ENCODE measurements at places on chromosomes 6 and 20.
A peak's percentile ranks its signal among the peaks of the same experiment; 100 is the strongest.

DNA sequence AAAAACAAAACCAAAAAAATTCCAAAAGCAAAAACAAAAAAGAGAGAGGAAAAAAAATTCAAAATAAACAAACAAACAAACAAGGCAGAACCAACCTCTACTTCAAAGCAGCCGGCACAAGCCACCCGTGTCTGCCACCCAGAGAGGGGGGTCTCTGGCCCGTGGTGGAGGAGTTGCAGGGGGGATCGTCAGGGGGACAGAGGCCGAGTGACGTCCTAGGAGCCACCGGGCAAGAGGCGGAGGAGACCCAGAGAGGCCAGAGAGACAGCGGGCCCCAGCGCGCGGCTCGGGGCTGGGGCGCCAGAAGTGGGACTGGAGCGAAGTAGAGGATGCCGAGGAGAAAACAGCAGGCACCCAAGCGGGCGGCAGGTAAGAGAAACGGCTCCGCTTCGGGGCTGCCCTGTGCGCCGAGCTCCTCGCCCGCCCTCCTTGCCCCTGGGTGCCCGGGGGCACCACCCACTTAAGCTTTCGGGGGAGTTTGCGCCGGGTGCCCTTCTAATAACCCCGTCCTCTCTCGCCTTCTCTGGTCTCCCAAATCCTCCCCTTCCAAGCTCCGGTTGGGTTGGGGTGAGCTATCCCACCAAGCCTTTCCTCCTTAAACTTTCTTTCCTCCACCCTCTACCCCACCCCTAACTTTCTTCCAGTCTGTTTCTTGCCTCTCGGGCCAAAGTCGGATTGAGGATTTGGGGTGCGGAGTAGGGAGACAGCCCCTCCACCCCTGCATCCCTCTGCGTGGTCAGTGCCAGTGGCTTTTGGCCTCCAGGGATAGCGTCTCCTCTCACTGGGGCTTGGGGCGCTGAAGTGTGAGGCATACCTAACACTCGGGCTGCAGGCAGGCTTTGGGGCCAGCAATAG lies 1.0 kb downstream of the TSHZ2 start:
- DNase-seq = no peak

GRCh38 chr20:62133864-62134263 lies 9.3 kb downstream of the PSMA7 start:
- DNase-seq = no peak

DNA sequence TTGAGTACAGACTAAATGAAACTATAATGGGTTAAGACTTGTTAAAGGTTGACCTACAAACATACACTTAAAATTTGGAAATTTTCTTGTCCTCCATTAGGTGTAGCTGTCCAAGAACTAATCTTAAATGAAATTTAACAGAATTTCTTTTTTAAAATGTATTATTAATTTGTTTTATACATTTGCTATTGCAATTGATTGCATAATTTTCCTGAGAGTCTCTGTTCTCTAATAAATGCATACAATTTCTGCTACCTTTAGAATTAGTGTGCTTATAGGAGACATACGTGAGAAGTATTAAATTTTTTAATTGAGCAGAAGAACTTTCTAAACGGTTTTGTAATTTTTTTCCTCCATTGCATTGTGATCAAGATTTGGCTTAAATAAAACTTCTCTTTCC lies 1.5 kb downstream of the FAM135A start:
- no peak for DNase-seq

DNA sequence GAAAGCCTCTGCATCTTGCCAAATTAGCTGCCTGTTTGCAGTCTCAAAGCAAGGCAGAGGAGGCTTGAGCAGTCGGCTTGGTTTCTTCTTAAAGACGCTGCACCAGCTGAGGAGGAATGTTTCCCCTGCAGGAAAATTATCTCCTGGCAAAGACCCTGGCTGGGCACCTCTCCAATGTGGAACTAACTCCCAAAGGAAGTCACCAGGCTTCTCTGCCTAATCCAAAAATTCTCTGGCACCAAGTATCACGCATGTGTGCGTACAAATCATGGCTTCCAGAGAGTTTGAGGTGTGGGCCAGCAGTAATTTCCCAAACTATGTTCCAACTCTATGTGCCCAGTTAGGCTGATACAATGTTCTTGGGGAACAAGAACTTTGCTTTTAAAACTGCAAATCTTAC lies 176.2 kb downstream of the KIF16B start:
- peak; percentile 18 for DNase-seq

DNA sequence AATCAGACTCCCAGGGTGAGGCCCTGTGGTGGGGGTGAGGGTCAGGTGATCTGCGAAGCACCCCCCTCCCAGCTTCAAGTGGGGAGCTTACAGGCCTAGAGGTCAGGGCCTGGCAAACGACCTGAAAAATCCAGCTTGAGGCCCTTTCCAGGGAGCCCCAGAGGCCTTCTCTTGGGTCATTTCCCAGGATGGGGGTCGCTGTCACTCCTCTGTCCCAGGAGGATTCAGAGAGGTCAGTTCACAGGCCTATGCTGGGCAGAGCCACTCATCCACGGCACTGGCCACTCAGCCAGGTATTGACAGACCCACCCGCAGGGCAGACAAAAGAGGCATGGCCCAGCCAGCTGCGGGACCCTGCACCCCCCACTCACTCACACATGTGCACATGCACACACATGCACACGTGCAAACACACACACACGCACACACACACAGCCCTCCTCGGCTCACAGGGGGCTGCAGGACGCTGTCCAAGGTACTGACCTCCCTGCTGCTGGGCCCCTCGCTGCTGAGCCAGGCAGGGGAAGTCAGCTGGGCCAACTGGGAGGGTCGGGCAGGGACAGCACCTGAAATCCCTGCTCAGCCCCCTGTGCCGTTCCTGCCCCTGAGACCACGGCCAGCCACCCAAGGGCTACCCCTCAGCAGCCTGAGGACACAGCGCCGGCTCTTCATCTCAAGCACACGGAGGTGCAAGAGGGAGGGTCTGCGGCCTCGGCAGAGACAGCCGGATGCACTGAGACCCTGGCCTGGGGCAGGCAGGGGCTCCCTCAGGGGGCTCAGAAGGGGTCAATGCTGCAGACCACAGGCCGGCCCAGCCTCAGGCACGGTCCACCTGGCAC lies 113.8 kb downstream of the TAF4 start:
- no peak for DNase-seq

DNA sequence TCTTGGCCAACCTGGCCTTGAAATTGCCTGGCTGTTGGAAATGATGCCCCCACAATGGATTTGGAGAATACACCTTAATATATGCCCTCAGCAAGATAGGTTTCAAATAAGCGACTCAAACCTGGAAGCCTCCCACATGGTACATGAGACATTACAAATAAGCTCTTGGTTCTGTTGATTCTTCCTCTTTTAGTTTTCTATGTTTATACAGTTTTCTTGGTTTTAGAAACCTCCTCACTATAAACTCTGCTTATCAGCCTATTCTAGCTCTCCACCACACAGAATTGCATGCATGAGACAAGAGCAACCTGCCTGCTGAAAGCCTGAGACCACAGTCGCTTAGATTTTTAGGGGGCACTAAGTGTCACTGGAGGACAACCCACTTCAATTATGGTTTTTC lies 108.8 kb upstream of the PREP start:
- no peak for DNase-seq

DNA sequence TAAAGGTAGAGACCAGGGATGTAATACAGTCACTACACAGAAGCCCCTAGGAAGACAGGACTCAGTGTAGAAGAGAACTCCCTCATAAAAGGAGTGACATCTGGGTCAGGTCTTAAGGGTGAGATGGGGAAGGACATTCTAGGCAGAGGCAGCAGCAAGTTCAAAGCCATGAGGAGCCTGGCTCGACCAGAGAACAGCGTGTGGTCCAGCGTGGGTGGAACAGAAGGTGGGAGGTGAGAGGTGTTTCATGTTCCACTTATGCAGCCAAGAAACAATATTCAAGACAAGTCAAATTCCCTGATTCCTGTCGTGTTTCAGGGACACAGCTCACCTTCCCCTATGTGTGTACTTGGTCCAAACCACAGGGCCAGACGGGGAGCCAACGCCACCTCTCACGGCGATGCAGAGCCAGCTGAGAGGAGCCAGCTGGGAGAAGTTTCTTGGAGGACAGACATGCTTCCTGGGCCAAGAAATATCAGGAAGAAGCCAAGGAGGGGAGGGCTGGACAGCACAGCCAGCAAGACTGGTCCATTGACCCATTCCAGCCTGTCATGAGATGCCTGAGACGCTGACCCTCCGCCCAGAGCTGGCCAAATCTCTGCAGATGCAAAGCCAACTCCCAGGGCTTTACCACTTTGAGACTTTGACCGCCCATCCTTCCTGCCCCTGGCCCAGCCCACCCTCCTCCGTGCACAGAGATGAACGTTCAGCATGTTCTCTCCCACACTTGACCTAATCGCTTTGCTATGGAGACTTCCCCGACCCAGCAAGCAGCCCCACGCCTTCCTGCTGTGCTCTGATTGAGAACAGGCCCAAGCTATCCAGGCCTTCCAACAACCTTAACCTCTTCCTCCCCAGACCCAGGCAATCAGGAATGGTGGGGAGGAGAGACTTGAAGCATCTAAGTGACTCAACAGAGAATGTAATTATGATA lies 113.8 kb downstream of the PRND start:
- no peak for DNase-seq

DNA sequence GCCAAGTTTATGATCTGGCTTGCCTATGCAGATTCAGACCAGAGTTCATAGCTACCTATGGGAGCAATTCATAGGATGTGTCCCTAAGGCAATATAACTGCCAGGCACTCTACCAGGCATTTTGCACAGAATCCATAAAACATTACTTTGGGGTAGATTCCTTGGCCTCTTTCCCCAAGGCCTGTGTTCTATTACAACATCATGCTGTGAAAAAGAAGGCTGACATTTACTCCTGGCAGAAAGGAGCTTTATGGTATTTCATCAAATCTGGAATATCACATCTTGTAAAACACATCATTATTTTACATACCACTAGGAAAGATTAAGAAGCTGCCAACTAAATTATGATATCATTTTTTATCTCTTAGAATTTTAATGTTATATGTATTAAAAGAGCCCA lies 287.0 kb upstream of the MARCKS start:
- DNase-seq = peak; percentile 27
